Astrocyte (in vitro differentiated cells and primary cell): ENCODE measurements at places on chromosomes 3 and 15.
A peak's percentile ranks its signal among the peaks of the same experiment; 100 is the strongest.

- DNase-seq: no peak
Measured at GRCh38 chr3:128232376-128233178, 79.3 kb downstream of the EEFSEC start.

DNA sequence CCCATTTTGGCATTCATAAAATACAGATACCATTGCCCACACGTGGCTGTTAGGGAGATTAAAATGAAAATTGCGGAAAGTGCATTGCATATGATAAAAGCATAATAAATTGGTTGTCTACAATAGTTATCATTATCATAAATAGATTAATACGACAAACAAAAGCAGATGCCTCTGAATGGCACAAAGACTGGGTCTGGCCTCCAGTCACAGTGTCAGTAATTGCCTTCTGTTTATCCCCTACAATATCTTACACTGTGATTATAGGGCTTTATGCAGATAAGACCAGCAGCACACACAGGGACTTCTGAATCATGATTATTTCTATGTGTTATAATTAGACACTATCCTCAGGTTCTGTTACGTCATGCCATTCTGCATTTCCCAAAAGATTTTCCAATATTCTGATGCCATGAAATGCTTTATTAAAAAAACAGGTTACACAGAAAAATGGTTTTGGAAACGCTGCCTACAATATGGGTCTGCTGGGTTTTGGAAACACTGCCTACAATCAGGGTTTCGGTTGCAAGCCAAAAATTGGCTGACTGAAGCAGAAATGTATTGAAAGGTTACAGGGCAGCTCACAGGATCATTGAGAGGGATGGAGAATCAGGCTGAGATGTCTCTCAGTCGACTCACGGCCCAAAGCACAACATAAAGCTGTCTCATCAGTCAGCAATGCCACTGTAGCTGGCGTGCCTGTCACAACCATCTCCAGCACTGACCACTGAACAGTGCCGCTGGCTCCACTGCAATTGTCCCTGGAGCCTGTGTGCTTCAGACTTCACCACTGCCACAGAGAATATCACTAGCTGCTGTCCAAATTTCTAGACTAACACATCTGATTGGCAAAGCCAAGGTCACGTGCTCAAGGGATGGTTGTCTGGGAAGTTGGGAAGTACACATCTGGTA, 248.1 kb downstream of the ERC2 start:
- DNase-seq: no peak

- DNase-seq: no peak
Measured at GRCh38 chr3:141926929-141927328, 50.5 kb downstream of the ATP1B3 start.

GRCh38 chr3:28791713-28792255, 443.2 kb upstream of the AZI2 start:
- peak; percentile 6 for DNase-seq
